KBM-7 (cell line): ENCODE measurements at places on chromosomes 12 and 14.

DNA sequence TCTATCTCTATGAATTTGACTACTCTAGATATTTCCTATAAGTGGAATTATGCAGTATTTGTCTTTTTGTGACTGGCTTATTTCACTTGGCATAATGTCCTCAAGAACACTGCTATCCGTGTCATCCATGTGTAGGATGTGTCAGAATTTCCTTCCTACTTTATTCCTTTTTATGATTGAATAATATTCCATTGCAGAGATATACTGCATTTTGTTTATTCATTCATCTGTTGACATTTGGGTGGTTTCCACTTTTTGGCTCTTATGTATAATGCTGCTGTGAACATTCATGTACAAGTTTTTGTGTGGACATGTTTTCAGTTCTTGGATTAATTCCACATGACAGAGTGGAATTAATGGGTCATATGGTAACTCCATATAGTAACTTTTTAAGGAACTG lies 45.7 kb upstream of the ATP2A2 start:
- no peak for DNase-seq

DNA sequence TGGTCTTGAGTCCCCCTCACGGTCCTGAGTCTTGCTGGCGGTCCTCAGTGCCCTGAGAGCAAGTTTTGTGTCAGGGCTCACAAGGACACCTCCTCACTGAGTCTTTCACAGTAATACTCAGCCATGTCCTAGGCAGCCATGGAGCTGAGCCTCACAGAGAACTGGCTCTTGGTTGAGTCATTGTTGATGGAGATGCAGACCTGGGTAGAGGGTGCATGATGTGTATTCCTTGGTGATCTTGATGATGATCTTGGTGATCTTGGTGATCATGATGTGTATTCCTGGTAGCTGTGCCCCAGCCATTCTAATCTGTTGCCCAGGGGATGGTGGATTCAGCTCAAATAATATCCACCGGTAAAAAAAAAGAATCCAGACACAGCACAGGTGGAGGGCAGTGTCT lies 495.4 kb downstream of the TMEM121 start:
- no peak for DNase-seq

GRCh38 chr14:36952689-36953088 lies 219.7 kb downstream of the SLC25A21 start:
- no peak for DNase-seq

GRCh38 chr12:96495841-96496545 lies 6.6 kb downstream of the CFAP54 start:
- DNase-seq, result no peak

GRCh38 chr12:28222081-28222700 lies 31.9 kb downstream of the CCDC91 start:
- DNase-seq, result no peak

DNA sequence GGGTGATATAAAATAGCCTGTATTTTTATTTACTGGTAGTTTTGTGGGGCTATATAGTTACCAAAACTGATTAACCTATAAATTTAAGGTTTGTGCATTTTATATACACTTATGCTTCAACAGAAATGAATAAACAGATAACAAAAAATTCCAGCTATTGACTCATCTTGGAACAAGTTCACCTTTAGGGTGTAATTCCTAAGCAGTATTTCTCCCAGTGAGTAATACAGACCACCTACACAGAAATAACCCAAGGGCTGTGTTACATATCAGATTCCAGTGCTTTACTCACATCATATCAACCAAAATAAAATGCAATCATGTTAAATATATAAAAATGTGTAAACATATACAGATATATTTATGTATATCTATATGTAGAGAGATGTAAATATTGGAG lies 345.6 kb downstream of the ADAMTS20 start:
- DNase-seq, result no peak

DNA sequence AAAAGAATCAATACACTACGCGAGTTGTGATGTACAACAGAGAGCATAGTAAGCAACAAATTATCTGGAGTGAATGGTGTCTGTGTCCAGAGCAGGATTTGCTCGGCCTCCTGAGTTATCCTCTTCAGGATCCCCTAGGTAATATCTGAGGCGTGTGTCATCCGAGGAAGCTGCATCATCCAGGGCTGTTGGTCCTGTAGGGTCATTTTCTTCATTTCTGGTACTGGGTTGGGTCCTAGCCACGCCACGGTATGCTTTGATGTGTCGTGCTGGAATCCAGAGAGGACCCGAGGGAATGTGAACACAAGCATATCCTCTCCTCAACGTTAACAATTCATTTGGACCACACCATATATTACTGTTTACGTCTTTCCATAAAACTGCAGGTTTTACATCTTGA lies 19.0 kb upstream of the CLEC4E start:
- no peak for DNase-seq

DNA sequence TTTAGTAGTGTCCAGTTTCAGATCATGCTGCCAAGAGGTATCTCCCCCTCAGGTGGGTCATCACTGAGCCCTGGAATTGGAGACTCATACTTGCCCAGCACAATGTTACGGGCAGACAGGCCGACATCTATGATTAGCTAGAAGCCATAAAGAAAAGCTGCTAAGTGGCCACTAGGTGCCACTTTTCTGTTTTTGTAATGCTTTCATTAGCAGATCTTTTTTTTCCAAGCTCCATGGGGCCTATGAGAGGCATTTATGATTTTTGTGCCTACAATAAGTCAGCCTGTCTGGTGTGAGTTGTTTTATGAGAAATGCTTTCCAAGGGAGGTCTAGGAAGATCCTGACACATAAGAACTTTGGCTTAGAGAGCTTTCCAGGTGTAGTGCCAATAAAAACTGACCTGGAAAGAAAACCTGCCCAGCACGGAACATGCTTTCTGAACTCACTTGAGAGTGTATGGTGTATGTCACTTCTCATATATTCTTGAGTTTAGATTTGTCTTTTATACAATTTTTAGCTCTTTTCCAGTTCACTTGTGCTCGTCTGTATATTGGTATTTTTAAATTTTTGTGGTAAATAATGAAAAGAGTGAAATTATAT lies 21.8 kb upstream of the SMCO2 start:
- DNase-seq, result peak; percentile 53

DNA sequence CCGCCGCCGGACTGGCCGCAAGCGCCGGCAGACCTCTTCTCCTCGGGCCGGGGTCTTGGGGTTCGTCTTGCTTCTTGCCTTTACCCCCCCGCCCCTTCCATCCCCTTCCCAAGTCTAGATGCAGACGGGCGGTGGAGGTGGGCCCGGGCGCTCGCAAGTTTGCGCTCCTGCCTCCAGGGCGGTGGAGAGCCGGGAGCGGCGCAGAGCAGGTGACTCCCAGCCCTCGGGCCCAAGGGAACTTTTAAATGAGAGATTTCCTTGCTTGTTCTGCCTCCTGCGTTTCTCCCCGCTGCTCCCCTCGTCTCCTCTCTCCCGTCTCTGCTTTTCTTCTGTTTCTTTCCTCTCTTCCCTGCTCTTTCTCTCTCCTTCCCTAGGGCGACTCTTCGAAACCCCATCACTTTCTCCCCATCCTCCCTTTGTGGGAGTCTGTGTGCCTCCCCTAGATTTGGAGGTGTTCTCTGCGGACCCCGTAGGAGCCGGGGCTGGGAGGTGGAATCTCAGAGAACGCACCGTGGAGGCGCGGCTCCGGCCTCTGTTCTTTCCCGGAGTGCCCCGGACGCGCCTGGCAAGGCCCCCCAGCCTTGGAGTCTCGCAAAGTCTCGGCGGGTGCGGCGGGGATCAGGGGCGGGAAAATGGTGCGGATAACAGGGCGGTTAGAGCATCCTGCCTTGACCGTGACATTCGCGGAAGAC lies 114.7 kb upstream of the MYL2 start:
- DNase-seq, result no peak

- DNase-seq, result no peak
Measured at GRCh38 chr12:104903648-104904423, 54.3 kb downstream of the SLC41A2 start.

- no peak for DNase-seq
Measured at GRCh38 chr14:35218963-35219362, 73.2 kb upstream of the PSMA6 start.

GRCh38 chr14:95386536-95387095 lies 66.9 kb upstream of the CLMN start:
- DNase-seq, result no peak

GRCh38 chr12:65879878-65880277 lies 55.6 kb downstream of the HMGA2 start:
- DNase-seq, result no peak

DNA sequence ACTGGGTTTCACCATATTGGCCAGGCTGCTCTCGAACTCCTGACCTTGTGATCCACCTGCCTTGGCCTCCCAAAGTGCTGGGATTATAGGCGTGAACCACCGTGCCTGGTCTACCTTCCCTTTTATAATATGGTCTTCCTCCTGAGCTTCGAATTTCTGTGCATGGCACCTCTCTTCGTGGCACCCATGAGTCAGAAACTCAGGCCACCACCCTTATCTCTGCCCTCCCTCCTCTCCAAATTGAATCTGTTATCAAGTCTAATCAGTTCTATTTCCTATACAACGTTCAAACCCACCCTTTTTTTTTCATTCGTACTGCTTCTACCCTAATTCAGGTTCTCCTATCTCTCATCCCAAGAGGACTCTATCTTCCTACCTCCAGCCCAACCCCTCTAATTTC lies 5.0 kb upstream of the TINF2 start:
- no peak for DNase-seq

DNA sequence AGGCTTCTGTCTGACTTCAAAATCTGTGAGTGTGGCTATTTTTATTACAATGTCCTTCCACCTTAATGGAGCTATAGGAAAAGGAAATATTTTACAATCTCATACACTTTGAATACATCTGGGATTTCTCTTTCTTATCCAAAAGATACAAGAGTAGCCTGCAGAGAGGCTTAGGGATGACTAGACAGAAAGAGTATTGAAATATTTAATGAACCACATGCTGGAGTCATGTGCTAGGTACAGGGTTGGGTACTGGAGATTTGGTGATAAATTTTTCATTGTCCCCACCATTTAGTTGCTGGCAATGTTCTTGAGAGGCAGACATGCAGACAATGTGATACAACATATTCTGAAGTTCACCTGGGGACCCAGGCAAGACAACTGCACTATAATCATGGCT lies 126.0 kb downstream of the PPFIA2 start:
- no peak for DNase-seq

DNA sequence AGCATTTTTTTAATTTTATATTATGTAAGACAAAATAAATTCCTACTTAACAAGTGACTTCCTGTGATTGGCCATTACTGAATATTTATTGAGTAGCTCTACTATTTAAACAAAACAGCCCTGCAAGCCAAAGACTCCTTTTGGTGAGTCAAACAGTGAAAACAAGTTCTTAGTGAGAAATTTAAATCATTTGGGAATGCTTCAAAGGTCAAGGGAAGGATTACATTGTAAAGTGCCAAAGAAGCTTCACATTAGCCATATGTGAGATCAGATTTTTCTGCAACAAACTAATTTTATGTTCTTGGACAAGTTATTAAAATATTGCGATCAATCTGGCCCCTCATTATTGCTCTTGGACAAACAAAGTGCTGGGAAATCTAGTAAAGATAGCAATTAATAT lies 795.4 kb upstream of the MGAT4C start:
- no peak for DNase-seq

- no peak for DNase-seq
Measured at GRCh38 chr12:104930388-104931326, 27.4 kb downstream of the SLC41A2 start.

- DNase-seq, result no peak
Measured at GRCh38 chr12:68240079-68240478, 13.3 kb downstream of the IL22 start.

DNA sequence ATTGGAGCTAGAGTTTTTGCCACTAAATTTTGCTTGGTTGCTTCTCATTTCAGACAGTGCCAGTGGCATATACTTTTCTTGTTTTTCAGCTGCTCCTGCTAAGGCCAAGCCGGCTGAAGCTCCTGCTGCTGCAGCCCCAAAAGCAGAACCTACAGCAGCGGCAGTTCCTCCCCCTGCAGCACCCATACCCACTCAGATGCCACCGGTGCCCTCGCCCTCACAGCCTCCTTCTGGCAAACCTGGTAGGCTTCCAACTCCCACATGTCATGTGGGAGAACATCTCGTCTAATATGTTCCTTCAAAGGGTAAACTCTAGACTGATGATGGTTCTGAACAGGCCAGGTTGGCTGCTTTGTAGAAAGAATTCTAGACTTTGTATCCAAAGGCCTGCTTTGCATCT lies 11.0 kb downstream of the DLST start:
- DNase-seq, result no peak

DNA sequence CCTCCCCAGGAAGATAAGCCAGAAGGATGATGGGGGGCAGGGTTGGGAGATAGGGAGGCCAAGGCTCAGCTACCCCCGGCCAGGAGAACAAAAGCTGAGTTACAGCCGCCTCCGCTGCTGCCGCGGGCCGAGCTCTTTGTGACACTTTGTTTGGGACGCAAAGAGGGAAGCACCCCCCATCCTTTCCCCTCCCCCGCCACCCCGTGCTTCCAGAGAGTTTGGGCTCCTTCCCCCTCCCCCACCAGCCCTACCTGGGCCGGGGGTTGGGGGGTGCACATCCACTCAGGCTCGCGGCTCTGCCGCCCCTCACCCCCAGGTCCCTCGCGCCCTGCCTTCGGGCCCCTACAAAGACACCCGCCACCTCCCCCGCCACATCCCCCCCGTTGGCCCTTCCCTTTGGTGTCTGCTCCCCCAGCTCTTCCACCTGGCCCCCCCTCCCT lies 799 bp downstream of the ZNF219 start:
- DNase-seq, result no peak

- DNase-seq, result no peak
Measured at GRCh38 chr12:40971911-40972310, 216.2 kb upstream of the PDZRN4 start.

DNA sequence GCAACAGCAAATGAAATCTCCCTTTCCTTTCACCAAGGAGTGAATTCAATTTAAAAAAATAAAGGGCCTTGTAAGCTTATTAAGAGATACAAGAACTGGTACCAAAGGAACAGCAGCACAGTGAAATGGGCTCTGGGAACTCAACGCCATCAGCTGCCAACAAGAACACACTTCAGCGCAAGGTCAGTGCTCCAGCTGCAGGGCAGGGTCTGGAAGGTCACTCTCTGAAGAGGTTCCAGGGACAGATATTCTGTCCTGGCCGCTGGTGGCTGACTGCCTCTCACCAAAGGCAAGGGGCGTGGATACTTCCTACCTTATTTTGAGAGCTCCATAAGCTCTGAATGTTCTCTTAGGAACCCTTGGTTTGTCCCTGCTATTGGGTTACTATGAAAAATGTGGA lies 186.6 kb downstream of the CALM1 start:
- no peak for DNase-seq

GRCh38 chr14:63727231-63727735 lies 582 bp downstream of the SGPP1 start:
- DNase-seq, result peak; percentile 28

GRCh38 chr14:34699873-34700621 lies 14.3 kb downstream of the CFL2 start:
- no peak for DNase-seq

DNA sequence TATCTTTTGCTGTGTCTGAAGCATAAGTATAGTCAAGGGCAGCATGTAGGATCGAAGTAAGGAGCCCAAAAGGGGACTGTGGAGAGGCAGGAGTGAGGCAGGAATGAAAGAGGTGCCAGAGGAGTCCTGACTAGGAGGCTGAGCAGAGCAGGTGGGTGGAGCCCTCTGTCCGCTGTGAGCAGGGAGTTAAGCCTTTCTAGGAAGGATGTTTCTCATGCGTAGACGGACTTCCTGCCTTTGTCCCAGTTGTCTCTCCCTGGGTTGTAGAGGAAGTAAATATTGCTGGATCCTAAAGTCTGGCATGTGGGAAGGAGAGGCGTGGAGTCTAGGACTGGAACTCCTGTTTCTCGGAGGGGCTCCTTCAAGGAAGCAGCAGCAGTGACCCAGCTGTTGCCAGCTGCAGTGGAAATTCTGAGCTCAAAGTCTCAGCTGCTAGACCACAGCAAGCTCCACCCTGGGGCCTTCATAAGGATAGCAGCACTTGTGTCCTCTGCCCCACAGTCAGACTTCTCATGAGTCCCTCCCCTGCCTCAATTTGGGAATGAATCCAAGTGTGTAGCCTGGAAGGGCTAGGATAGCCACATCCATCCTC lies 44.0 kb downstream of the RBMS2 start:
- peak; percentile 64 for DNase-seq
